Bronchial smooth muscle cell (primary cell): ENCODE measurements at places on chromosomes 16 and 17. TPM values are rescaled to one million over a fixed set of nuclear protein-coding genes. Genes with fewer than 3 reads are reported as not detected.

The PTX4 gene
- total RNA-seq = not detected in 2 replicates

The MRM1 gene
- 2.7 and 3.6 TPM in 2 replicates for total RNA-seq

The KRT17 gene
- total RNA-seq = 4.9 and 35.8 TPM in 2 replicates

The ZNF646 gene
- total RNA-seq = 9.3 and 12.0 TPM in 2 replicates

The ARHGAP44 gene
- 0.95 and 1.0 TPM in 2 replicates for total RNA-seq

The HIGD1B gene
- not detected in 2 replicates for total RNA-seq

The NLE1 gene
- 17.8 and 20.5 TPM in 2 replicates for total RNA-seq

The PIK3R5 gene
- not detected in 2 replicates for total RNA-seq
